ENCODE measurements at places on chromosomes 2 and 18. TPM values are rescaled to one million over a fixed set of nuclear protein-coding genes. Genes with fewer than 3 reads are reported as not detected.

GRCh38 chr18:3286159-3286558, 24.2 kb downstream of the MYL12B start:
- H3K27me3 ChIP-seq, result no peaks in the 10 kb centered on the region
- H3K4me3 ChIP-seq, result no peak overlapping the region
- no peaks in the 10 kb centered on the region for H3K4me1 ChIP-seq
- no peaks in the 10 kb centered on the region for H3K36me3 ChIP-seq
- no peak for DNase-seq

HAT1 gene
- 30.0 TPM for total RNA-seq

PCARE gene
- total RNA-seq, result not detected

- no peaks in the 10 kb centered on the region for H3K36me3 ChIP-seq
- no peaks in the 10 kb centered on the region for H3K27me3 ChIP-seq
- no peak overlapping the region for H3K4me3 ChIP-seq
- H3K27ac ChIP-seq, result no peak overlapping the region
Measured at GRCh38 chr2:40285391-40285790, 166.5 kb downstream of the SLC8A1 start.

ANKRD30BL gene
- 1.2 TPM for total RNA-seq

- no peak for DNase-seq
- H3K27ac ChIP-seq, result no peak overlapping the region
- H3K4me3 ChIP-seq, result no peak overlapping the region
- peaks cover 16% of the 10 kb centered on the region for H3K4me1 ChIP-seq
- no peaks in the 10 kb centered on the region for H3K27me3 ChIP-seq
Measured at GRCh38 chr2:10778724-10779115, 33.9 kb downstream of the PDIA6 start.

GRCh38 chr2:68768461-68768860, 33.9 kb downstream of the ARHGAP25 start:
- no peak overlapping the region for H3K27ac ChIP-seq
- H3K36me3 ChIP-seq, result no peaks in the 10 kb centered on the region
- no peak overlapping the region for H3K4me3 ChIP-seq
- H3K27me3 ChIP-seq, result no peaks in the 10 kb centered on the region
- DNase-seq, result no peak

Data from vagina (tissue), 2 donors.